ENCODE measurements at places on chromosomes 3 and 15.

GRCh38 chr15:26391567-26392194, 381.2 kb downstream of the GABRB3 start:
- DNase-seq, result peak; percentile 87

- DNase-seq, result no peak
Observed at GRCh38 chr15:65156692-65157091, 23.1 kb upstream of the PDCD7 start.

GRCh38 chr15:23050708-23051107, 11.3 kb upstream of the TUBGCP5 start:
- DNase-seq, result no peak

DNA sequence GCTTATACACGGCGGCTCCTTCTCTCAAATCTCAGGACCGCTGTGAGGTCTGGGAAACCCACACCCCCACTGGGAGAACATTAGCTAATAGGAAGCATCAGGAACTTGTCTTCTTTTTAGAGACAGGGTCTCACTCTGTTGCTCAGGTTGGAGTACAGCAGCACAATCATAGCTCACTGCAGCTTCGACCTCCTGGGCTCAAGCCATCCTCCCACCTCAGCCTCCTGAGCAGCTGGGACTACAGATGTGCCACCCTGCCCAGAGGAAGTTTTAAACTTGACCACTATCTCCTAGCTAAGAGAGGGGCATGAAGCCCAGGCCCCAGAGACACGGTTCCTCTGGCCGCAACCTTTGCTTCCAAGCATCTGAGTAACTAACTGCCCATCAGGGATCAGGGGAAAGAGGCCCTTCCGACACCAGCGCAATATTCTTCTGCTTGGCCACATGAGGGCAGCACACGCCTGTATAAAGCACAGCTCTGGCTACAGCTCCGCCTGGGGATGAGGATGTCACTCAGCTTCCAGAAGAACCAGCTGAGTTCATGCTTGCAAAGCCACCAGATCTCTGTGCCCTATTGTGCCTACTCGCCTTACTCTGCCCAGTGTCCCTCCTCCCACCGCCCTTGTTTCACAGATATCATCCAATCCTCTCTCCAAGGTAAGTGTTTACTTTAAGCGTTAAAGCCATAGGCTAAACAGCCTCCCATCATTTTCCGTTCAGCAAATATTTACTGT, 57.6 kb upstream of the SLC6A11 start:
- peak; percentile 10 for DNase-seq

DNA sequence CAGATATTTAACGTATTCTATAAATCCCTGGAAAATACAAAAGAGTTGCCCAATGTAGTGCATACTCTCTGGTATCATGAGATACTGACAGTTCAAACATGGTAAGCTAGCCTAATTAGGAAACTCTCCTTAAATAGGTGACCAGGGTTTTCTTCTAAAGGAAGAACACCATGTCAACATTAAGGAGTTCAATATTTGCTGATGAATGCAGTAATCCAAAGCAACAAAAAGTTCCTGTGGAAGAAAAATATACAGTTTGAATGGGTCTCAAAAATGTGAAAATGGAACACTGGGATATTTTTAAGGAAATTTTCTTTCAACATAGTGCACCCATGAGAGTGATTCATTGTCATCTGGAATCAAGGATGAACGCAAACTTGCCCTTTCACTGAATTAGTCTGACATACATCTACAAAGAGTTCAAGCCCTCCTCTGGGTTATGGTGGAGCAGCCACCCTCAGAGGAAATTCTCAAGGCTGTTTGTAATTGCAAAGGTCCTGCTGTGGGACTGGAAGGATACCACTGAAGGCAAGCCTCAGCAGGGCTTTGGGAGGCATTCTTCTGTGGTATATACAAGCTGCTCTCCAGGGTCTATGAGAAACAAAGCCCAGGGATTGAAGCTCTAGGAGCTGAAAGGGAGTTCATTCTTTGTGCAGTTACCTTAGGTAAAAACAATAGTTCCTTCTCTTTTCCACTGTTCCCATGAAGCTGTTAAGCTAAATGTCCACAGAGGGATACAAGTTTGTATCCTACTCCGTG, 700.3 kb downstream of the TUSC7 start:
- DNase-seq, result no peak

GRCh38 chr3:2476996-2477395, 378.3 kb downstream of the CNTN4 start:
- DNase-seq, result no peak

DNA sequence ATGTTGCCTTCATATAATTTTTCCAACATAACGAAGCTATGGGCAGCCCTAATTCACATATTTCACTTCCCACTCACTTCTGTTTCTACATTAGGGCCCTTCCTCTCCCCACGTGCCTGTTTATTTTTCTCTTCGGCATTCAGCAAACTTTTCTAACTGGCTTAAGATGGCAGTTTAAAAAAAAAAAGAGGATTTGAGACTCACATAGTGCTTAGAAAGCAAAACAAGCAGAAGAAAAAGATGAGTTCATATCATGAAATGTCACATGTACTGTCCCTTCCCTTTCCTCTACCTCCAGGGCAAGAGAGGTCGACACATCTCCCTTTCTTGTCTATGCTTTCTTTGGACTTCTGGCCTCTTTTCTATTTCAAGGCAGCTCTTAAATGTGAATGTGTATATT, 30.6 kb downstream of the SLC49A4 start:
- DNase-seq, result no peak

GRCh38 chr3:175913286-175913685, 1054.2 kb downstream of the NAALADL2 start:
- DNase-seq, result no peak

GRCh38 chr3:127667119-127667681, 5.6 kb upstream of the ABTB1 start:
- DNase-seq, result peak; percentile 13

- no peak for DNase-seq
Observed at GRCh38 chr3:30453360-30454039, 152.9 kb upstream of the TGFBR2 start.

- no peak for DNase-seq
Observed at GRCh38 chr15:52731004-52731403, 51.8 kb upstream of the ATOSA start.

DNA sequence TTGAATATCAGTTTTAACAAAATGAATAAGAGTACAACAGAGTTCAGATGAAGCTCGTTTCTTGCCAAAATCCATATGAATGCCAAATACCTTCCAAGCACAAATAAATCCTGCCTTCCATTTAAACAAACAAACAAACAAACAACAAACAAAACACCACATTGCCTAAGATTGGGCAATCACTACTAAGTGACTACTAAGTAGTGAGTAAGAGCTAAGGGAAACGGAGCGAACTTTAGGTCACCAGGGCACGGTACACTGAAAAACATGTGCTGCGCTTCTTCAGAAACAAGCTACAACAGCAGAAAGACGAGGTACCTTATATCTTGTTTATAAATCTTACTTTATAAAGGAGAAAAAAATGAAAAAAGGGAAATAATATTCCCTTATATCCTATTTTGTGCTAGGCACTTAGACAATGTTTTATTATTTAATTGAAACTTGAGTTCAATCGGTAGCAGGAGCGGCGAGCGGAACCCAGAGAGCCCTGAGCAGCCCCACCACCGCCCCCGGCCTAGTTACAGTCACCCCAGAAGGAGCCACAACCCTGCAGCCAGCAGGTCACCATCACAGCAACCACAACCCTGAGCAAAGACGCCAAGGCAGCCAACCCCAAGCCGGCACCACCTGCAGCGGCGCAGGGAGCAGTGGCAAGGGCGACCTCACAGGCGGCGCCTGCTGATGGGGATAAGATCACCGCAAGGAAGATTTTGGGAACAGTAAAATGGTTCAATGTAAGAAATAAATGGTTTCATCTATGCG, 216.9 kb downstream of the ZBTB20 start:
- no peak for DNase-seq

GRCh38 chr3:170499562-170500156, 81.0 kb downstream of the CLDN11 start:
- no peak for DNase-seq

DNA sequence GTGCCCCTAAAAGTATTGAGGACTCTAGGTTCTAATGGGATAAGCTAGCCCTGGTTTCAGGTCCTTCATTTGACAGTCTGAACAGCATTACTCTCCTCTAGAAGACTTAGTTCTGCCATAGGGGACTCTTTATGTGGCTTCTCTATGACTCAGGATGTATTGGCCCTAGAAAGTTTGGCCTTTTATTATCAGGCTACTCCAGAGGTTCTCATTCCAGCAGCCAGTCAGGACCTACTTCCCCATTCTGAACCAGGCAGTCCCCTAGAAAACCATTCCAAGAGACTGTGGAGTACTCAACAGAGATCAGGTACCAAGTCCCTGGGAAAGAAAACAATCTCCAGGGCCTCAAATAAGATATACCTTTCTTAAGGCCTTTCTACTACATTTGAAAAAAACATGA, 157.9 kb upstream of the TSPAN3 start:
- no peak for DNase-seq

DNA sequence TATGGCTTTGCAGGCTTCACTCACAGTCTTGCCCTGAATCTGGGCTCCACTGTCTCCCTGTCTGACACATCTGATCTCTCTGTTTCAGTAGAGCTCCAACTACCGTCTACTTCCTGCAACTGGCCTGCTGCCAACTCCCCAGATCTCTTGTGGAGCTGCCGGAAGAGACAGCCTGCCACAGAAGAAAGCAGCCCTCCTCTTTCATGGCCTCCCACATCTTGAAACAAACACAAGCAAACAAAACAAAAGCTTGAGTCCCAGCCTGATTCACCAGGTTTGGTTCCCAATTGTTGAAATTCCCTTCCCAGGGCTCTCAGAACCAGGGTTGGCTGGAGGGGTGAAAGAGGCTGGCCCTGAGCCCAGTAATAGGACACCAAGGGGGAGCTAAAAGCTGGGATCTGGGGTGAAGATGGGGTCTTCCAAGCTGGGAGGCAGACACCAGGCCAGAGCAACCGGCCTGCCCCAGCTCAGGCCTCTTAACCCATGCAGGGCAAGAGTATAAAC, 55.3 kb upstream of the CA12 start:
- DNase-seq, result peak; percentile 3

DNA sequence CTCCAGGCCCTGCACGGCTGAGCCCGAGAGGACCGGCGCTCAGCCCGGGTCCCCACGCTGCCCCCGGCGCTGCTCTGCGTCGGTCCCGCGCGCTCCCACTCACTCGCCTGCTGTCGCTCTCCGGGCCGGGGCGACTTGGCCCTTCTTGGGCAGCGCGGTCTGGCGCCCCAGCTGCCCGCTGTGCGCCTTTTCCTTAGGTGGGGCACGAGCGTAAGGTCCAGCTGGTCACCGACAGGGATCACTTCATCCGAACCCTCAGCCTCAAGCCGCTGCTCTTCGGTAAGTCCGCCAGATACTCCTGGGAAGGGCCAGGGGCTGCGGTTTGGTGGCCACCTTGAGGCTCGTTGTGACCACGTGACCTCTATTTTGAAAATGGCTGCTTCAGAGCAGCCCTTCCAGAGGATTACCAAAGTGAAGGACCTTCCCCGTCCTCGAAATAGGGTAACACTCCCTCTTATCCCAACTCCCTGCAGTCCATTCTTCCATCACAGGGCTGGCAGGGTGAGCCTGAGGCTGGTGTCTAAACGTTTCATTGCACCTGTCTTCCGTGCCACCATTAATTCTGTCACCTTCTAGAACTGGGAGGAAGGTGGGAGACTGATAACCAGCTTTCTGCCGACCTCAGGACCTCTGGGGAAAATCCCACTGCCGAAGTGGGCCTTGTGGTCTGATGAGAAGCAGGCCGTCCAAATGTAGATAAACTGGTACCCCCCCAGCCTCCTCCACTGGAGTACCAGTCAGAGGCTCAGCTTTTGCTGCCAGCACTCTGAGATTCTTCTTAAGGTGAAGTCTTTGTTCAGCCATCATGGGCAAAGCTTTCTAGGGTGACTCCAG, 812 bp downstream of the P4HTM start:
- DNase-seq, result no peak

GRCh38 chr3:130276203-130276803, 69.2 kb upstream of the COL6A5 start:
- DNase-seq, result peak; percentile 45

GRCh38 chr3:133799794-133800585, 5.6 kb upstream of the SRPRB start:
- no peak for DNase-seq

GRCh38 chr3:184474897-184475296, 86.7 kb upstream of the EPHB3 start:
- no peak for DNase-seq

DNA sequence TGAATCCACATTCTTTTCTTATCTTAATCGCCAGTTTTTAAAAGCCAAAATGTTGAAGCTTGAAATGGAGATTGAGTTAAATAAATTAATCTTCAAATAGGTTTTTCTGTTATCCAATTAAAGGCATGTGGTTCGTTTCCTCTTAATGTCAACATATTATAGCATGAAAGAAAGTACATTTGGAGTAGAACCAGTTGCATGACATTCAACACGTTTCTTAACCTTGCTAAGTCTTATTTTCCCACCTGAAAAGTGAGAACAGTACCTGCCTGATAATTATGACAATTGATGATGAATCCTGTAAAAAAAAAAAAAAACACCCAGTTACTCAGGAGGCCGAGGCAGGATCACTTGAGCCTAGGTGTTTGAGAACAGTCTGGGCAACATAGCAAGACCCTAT, 29.3 kb downstream of the PIAS1 start:
- DNase-seq, result no peak

DNA sequence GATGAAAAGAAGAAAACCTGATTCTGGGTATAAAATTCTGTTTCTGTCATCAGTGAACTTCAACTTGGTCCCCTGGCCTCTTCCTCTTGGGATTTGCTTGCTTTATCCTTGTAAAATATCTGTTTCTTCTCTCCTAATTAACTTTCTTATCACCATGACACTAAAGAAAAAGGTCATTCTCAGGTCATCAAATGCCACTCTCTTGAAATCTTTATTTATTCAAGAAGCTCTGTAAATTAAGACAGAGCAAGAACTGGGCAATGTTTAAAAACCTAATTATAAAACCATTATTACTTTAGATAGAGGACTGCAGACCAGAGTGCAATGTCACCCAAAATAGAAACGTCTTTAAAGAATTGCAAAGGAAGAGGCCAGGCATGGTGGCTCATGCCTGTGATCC, 6.0 kb upstream of the LIPC start:
- no peak for DNase-seq

- DNase-seq, result peak; percentile 51
Observed at GRCh38 chr15:57286446-57287122, 89.7 kb upstream of the CGNL1 start.

GRCh38 chr3:184156522-184156955, 1.4 kb downstream of the DVL3 start:
- no peak for DNase-seq

GRCh38 chr3:20225769-20226168, 39.8 kb upstream of the SGO1 start:
- DNase-seq, result peak; percentile 29

- no peak for DNase-seq
Observed at GRCh38 chr3:181683563-181683962, 28.2 kb upstream of the SOX2 start.

- DNase-seq, result no peak
Observed at GRCh38 chr15:34986326-34986725, 1.8 kb downstream of the ZNF770 start.

Data from NCI-H524 treated with DMSO at 0.1 percent for 48 hours (cell line).